Panc1 (cell line): ENCODE measurements at places on chromosomes 11 and 22. TPM values are rescaled to one million over a fixed set of nuclear protein-coding genes. Genes with fewer than 3 reads are reported as not detected.

DNA sequence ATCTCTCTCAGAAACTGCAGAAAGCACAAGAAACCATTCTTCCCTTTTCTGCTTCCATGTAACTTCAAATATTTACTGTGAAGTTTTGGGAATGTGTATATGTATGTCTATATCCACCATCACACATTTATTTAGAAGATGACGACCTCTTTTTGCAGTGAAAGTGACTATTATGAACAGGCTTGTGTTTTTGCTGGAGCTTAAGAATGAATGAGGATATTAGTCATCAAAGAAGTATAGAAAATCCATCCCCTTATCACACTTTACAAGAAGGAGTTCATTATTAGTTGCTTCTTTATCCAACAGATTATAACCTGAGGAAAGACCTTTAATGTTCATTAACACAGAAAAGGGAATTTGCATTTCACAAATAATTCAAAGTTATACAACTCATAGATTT, 21.1 kb upstream of the SLC5A12 start:
- H3K4me3 ChIP-seq, result no peak overlapping the region
- no peak overlapping the region for H3K27ac ChIP-seq
- no peaks in the 10 kb centered on the region for H3K27me3 ChIP-seq
- no peaks in the 10 kb centered on the region for H3K4me1 ChIP-seq
- no peaks in the 10 kb centered on the region for H3K36me3 ChIP-seq

GRIA4 gene
- not detected for total RNA-seq

DNA sequence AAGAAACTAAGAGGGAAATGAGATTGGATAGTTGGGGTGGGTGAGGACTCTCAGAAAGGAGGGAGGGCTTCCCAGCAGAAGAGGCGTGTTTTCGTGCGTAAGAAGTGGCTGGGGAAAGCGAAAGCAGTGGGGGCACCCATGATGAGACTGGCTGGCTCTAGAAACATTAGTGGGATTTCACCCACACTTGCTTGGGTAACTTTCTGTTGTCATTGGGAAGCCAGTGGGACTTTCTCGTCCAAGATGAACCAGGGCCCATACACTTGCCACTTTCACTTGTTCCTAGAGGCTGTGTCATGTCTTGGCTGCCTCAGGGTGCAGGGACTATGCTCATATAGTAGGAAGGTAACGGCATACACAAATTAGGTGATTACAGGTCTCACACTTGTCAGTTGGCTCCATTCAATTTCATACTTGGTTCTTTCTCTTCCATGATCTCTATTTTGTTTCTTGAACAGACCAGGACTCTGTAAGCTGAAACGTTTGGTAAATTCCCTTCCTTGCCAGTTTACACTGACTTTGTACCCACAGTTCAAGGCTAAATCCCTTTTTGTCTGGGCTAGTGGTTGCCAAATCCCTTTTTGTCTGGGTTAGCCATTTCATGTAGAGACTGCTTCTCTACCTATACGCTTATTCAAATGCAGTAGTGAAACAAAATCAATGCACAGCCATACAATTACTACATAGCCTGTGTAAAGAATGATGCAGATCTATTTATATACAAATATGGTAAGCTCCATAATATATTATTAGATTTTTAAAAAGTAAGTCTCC, 42.0 kb upstream of the CXCR5 start:
- no peaks in the 10 kb centered on the region for H3K36me3 ChIP-seq
- H3K27ac ChIP-seq, result no peak overlapping the region
- DNase-seq, result no peak

TPH1 gene
- 0.05 TPM for total RNA-seq

- peak overlapping the region; percentile 62 for H3K27ac ChIP-seq
- H3K27me3 ChIP-seq, result no peaks in the 10 kb centered on the region
- H3K4me3 ChIP-seq, result no peak overlapping the region
- H3K4me1 ChIP-seq, result peaks cover 41% of the 10 kb centered on the region
- no peak for DNase-seq
Observed at GRCh38 chr22:24975813-24976341, 23.4 kb downstream of the KIAA1671 start.

MGAT3 gene
- total RNA-seq, result 0.57 TPM

GPR83 gene
- total RNA-seq, result 0.05 TPM

SUSD2 gene
- 10.6 TPM for total RNA-seq

FAM227A gene
- 2.4 TPM for total RNA-seq

DNA sequence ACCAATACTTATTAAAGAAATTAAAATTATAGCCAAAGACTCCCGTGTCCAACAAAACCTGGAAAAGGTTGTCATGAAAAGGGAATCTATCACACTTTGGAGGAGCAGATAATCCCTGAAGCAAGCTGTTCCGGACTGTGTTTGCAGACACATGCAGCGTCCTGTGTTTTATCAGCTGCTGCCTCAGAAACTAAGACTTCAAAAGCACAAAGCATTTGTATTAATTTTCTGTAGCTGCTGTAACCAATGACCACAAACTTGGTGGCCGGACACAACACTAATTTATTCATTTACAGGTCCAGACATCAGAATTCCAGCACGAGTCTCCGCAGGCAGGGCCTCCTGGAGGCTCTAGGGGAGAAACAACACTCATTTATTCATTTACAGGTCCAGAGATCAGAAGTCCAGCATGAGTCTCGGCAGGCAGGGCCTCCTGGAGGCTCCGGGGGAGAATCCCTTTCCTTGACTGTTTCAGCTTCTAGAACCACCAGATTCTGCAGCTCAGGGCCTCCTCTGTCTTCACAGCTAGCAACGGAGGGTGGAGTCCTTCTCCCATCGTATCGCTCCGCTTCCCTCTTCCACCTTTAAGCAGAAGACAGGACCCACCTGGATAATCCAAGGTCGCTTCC, 465.3 kb downstream of the BRD1 start:
- DNase-seq, result no peak
- no peaks in the 10 kb centered on the region; the same call in 1 of the 2 replicates for H3K36me3 ChIP-seq
- H3K27me3 ChIP-seq, result no peaks in the 10 kb centered on the region
- H3K4me1 ChIP-seq, result no peaks in the 10 kb centered on the region
- H3K27ac ChIP-seq, result no peak overlapping the region

GRCh38 chr22:38781033-38781432, 12.9 kb downstream of the DNAL4 start:
- H3K36me3 ChIP-seq, result no peaks in the 10 kb centered on the region
- no peak overlapping the region for H3K4me3 ChIP-seq
- no peak for DNase-seq

HBB gene
- total RNA-seq, result 0.72 TPM

- DNase-seq, result no peak
- H3K27ac ChIP-seq, result no peak overlapping the region
- no peaks in the 10 kb centered on the region for H3K36me3 ChIP-seq
- no peak overlapping the region for H3K4me3 ChIP-seq
- peaks cover 14% of the 10 kb centered on the region for H3K4me1 ChIP-seq
Observed at GRCh38 chr11:61725781-61726231, 26.6 kb upstream of the MYRF start.

DNA sequence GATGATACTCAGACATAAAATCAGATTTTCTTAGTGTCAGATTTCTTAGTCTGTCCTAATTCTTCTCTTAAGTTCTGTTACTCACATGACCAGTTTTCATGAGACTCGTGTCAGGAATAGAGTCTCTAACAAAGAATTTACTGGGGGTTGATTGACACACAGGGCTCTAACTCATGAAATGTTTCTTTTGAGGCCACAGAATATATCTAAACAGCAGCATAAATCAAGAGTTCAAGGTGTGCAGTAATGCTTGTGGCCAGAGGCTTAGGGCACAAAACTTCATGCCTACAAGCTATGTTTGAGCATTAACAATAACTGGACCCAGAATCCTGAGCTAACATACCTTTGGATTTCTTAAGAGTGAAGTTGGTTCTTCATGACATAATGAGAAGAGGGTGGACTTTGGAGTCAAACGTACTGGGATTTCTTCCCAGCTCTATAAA, 237.2 kb downstream of the DDX10 start:
- no peak overlapping the region for H3K27ac ChIP-seq
- no peaks in the 10 kb centered on the region for H3K27me3 ChIP-seq
- no peaks in the 10 kb centered on the region for H3K36me3 ChIP-seq

- DNase-seq, result no peak
- H3K4me1 ChIP-seq, result no peaks in the 10 kb centered on the region
- no peak overlapping the region for H3K27ac ChIP-seq
- no peaks in the 10 kb centered on the region for H3K27me3 ChIP-seq
Observed at GRCh38 chr11:35288817-35289541, 130.4 kb downstream of the SLC1A2 start.

GRCh38 chr11:17414317-17414737, 25.9 kb upstream of the KCNJ11 start:
- no peak overlapping the region for H3K27ac ChIP-seq
- H3K27me3 ChIP-seq, result peaks cover 14% of the 10 kb centered on the region; the same call in 1 of the 2 replicates
- H3K4me1 ChIP-seq, result no peaks in the 10 kb centered on the region
- H3K36me3 ChIP-seq, result no peaks in the 10 kb centered on the region
- H3K4me3 ChIP-seq, result no peak overlapping the region
